ENCODE measurements at places on chromosomes 3 and 15.

DNA sequence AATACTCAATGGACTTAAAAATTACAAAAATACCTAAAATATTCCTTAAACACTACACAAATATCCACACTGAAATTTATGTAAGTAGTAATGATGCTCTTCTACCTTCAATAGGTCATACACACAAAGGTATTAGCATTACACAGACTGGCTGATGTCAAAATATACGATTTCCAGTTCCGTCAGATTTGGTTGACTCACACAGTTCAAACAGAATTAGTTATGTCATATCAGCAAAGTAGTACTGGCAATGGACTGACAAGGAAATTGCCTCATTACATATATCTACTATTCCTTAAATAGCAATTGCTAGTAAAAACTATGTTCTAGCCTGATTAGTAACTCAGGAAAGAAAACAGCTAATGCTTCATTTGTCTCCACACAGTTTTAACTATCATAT is 70.8 kb downstream of the ADAM10 start:
- DNase-seq = peak; percentile 34

- DNase-seq = peak; percentile 69
Measured at GRCh38 chr15:64163659-64164362, 989 bp upstream of the PPIB start.

- no peak for DNase-seq
Measured at GRCh38 chr15:41746802-41747201, 27.5 kb upstream of the MAPKBP1 start.

- DNase-seq = no peak
Measured at GRCh38 chr3:101836160-101836559, 13.2 kb upstream of the NFKBIZ start.

GRCh38 chr3:56102032-56102431 is 366.2 kb downstream of the ERC2 start:
- no peak for DNase-seq

- no peak for DNase-seq
Measured at GRCh38 chr3:169405076-169405475, 258.4 kb downstream of the MECOM start.

DNA sequence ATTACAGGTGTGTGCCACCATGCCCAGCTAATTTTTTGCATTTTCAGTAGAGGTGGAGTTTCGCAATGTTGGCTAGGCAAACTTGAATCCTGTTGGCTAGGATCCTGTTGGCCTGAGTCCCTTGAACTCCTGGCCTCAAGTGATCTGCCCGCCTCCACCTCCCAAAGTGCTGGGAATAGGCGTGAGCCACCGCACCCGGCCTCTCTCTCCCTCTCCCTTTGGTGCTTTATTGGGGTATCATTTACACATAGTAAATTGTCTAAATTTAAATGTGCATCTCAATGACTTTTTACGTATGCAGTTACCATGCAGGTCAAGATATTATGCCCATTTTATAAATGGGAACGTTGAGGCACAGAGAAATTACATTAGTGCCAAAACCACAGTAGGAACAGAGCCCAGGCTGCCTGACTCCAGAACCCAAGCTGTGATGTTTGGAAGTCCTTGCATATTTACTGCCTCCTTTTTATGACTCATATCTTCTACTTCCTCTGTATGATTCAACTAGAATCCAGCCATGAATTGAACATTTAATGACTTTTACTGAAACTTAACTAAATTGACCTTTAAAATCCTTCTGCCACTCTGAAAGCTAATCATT is 34.0 kb upstream of the RPP14 start:
- no peak for DNase-seq

GRCh38 chr3:160449636-160450598 is at the start of gene TRIM59:
TSS of gene TRIM59 (minus strand) at chr3:160449786. CDS start at chr3:160439183, 10,603 bp downstream.
- peak; percentile 96 for DNase-seq

GRCh38 chr3:74023395-74023794 is 398.7 kb upstream of the PDZRN3 start:
- no peak for DNase-seq
